ENCODE measurements at places on chromosomes 12 and 14. TPM values are rescaled to one million over a fixed set of nuclear protein-coding genes. Genes with fewer than 3 reads are reported as not detected.

C3AR1 gene
- not detected for total RNA-seq

ANO4 gene
- not detected for total RNA-seq

RNASE7 gene
- total RNA-seq, result not detected

PYGL gene
- 143 TPM for total RNA-seq

IPO4 gene
- total RNA-seq, result 76.9 TPM

LRP1-AS gene
- total RNA-seq, result not detected

KRT74 gene
- not detected for total RNA-seq

PSMA3 gene
- 273 TPM for total RNA-seq

NXPH4 gene
- total RNA-seq, result 3.8 TPM

COX8C gene
- not detected for total RNA-seq

SOAT2 gene
- 0.24 TPM for total RNA-seq

TCL1B gene
- not detected for total RNA-seq

ABCD2 gene
- not detected for total RNA-seq

HOXC12 gene
- total RNA-seq, result not detected

TAS2R43 gene
- total RNA-seq, result not detected

KCNC2 gene
- not detected for total RNA-seq

WBP11 gene
- total RNA-seq, result 51.0 TPM

All from A549 treated with CpdA at 1 μM for 4 hours (cell line).